ENCODE measurements at places on chromosomes 13 and 19.

- DNase-seq, result no peak
Measured at GRCh38 chr13:82847595-82847994, 1034.7 kb downstream of the SLITRK1 start.

DNA sequence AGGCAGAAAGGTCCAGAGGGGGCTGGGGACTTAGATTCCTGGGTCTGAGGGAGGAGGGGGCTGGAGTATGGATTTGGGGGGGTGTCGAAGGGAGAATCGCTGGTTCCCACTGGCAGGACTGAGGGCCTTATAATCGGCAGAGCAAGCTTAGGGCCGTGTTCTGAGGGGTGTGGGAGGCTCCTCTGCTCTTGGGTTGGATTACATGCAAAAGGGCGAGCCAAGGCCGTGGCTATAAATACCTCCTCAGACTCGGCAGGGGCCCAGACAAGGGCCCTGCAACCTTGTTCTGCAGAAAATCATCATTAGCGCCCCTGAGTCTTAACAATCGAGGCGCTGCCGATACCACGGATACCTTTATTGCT is 707 bp upstream of the MAMSTR start:
- no peak for DNase-seq

DNA sequence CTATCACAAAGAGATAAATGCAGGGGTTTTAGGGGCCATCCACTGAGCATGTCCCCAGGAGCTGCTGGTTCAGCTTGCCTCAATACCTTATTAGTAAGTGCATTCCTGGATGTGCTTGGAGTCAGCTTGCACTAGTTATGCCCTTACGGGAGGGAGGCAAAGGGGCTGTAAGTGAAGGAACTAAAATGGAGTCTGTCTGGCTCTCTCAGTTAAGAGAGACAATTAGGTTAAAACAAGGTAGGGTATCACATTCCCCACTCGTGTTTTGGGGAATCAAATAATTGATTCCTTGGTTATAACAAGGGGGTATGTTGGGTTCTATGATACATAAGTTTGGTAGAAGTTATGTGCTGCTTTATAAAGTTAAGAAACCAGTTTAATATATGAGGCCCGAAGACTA is 78.9 kb downstream of the ZNF100 start:
- DNase-seq, result no peak

DNA sequence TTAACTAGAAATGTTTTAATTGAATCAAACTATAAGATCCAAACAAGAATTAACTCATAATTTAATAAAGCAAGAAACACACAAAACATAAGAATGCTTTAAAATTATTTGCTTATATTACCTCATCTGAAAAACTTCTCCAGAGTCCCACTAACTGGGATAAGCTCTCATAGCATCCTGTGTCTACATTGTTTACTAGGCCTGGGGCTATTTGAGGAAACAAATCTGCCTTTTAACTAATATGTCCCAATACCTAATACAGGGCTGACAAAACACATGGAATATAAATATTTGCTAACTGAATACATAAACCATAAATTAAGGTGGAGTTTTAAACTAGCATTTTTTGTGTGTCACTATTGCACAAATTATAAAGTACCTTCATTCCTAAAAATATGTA is 1399.8 kb upstream of the SLC10A2 start:
- DNase-seq, result no peak
